Stimulated activated naive CD4-positive, alpha-beta T cell (primary cell): ENCODE measurements at places on chromosomes 6 and 20.

GRCh38 chr6:170261643-170262488, 29.0 kb downstream of the DLL1 start:
- no peak for DNase-seq

DNA sequence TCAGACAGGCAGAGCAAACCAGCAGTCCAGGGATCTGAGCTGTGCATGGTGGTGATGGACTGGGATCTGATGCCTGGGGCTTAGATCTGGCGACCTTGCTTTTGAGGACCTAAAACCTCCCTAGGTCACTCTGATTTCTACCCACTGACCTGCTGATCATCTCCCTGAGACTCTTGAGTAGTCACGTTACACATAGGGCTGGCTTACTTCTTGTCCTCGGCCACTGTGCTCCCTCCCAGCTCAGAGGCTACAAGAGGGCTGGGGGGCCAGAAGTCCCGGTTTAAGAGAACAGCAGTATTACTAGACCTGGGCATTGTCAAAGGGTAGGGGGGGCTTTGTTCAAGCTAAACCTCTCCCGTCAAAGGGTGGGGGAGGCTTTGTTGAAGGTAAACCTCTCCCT, 5.5 kb downstream of the DYNLT1 start:
- no peak for DNase-seq

DNA sequence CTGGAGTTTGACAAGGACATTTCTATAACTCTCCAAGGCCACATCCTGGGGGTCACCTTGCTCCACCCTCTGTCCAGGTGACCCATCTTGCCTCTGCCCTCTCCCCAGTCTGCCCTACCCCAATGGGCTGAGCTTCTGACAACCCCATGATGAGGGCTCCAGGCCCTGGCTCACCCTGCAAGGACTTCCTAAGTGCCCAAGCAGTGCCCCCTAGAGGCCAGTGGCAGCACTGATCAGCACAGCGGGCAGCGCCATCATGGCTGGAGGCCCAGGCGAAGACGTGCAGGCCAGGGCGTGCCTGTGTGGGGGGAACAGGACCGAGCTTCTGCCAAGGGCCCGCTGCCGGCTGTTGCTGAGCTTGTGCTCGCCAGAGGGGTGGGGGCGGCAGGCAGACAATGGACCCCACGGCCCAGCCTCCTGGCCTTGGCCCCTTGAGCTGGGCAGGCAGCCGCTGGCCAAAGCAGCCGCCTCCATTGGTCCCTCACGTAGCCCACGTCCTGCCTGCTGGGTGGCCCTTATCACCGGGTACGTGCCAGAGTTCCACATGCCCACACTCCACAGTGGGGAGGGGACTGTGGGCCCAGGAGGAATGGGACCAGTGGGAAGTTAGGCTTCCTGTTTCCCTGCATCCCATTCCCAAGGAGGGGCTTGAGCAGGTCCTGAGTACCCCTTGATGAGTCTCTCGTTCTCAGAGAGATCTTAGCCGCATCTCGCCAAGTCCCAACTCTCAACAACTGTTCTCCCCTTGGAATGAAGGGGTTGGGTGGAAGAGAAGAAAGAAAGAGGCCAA, 64.3 kb downstream of the MRPL14 start:
- DNase-seq = no peak

DNA sequence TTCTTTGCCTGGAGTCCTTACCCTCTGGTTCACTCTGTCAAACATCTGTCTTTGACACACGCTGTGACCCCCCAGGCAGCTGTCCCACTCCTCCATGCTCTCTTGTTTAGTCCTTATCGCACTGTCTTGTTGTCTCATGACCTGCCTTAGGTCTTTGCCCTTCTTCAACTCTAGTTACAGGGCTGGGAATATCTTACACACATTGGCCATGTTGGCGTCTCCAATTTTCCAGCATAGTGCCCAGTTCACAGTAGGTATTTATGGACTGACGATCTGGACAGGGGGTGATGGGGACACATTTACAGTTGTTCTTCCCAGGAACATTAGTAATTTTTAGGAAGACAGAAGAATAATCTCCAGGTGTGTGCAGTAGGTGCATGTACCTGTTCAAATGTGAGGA, 129.7 kb upstream of the SLC22A16 start:
- DNase-seq = no peak

GRCh38 chr6:135121434-135121833, 59.7 kb upstream of the MYB start:
- no peak for DNase-seq
